Colonic mucosa (tissue), 4 donors: ENCODE measurements at places on chromosomes 6 and 20. TPM values are rescaled to one million over a fixed set of nuclear protein-coding genes. Genes with fewer than 3 reads are reported as not detected.

DST gene
- 115 TPM for total RNA-seq

CGAS gene
- total RNA-seq, result 5.6 TPM

TAP1 gene
- 86.9 TPM for total RNA-seq

ADGRF5 gene
- 1.8 TPM for total RNA-seq

RIMS1 gene
- 0.56 TPM for total RNA-seq
